ENCODE measurements at places on chromosomes 5 and 9.

DNA sequence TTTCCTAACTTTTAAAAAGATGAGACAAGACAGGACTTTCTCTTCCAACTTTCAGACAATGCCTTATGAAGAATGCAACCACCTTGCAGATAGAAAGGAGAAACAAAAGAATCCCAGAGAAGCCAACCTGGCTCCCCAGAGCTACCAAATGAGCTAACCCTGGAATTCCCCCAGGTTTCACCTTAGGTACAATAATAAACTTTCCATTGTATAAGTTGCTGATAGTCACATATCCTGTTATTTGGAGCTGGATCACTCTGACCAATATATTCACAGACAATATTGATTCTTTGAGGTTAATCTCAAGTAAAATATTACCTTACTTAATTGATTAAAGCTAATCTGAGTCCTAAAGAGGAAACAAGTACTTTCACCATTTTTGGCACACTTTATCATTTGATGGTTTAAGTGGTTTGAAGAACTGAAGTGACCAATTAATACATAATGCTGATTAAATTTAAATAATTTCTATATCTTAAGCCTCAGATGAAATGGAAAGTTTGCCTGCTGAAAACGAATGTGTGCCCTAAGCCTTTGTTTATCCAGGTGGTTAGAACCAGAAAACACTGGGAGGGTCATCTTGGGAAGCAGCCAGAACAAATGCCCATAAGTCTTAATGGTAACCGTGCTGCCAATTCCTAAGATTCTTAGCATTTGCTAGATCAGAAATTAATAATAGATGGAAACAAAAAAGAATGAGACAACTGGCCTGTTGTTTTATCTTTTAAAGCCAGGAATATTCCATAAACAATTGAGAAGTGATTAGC lies 159.6 kb upstream of the SLC12A2 start:
- no peak for DNase-seq

GRCh38 chr5:57179262-57180200 lies 5.7 kb downstream of the GPBP1 start:
- DNase-seq, result no peak

GRCh38 chr9:136625101-136626065 lies 37.3 kb upstream of the EGFL7 start:
- DNase-seq, result no peak

DNA sequence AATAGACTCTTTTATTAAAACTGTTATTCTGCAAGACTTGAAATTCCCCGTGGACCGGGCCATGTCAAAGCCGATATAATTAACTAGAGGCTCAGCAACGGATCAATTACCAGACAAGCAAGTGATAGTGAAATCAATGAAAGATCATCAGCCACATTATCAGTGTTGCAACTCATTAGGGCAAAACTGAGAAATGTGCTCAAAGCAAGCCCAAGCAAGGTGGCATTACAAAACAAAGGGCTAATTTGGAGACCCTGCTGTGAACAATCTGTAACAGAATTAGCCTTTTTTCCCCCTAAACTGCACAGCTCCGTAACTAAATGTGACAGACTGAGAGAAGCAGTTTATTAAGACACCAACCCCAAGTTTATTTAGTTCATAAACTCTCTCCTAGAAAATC lies 140.3 kb downstream of the BNC2 start:
- no peak for DNase-seq

DNA sequence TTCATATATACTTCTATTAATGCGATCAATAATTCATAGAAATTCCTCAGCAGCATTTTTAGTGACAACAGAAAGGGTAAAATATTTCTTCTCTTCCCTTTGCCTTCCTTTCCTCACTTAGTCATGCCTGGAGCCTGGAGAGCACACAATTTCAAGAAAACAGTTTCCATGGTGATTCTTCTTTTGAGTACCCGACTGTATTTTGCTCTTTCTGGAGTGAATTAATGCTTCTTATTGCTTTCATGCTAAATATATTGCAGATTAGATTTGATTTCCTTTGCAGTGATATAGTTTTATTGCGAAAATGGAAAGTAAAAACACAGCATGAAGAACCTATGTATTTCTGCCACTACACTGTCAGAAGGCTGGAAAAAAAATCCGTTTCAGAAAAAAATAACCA lies 153.5 kb downstream of the PPP2R2B start:
- DNase-seq, result no peak

- DNase-seq, result no peak
Measured at GRCh38 chr5:154997746-154998145, 15.8 kb upstream of the KIF4B start.

- DNase-seq, result no peak
Measured at GRCh38 chr5:53386341-53386740, 94.1 kb upstream of the FST start.

GRCh38 chr5:84585218-84585617 lies 200.5 kb upstream of the EDIL3 start:
- DNase-seq, result no peak

DNA sequence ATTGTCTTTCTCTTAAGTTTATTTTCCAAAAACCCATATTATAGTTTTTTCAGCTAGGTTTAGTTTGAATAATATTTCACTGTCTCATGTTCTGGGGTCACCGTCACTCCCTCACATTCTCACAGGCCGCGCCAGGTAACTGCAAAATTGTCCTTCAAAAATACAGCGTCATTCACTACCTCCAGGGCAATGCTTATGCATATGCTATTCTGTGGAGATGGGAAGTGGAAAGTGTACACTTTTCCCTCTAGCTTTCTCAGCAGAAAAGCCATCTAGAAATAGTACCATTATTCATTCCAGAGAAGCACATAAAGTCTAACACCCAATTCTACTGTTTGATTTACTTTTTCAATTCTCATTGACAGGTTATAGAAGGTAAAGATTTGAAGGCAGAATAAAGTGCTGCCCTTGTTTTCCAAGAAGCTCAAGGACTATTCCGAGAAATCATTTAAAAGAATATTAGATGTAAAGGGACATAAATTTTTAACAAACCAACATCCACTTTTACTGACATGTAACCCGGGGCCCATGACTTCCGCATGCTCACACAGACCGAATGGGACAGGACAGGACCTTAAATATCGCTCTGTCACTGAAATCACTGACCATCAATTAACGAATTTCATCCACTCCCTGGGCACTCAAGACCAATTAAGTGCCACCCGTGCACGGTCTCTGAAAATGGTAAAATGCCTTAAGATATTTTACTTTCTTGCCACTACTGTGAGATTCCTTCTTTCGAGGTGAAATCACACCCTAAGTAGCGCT lies 720 bp downstream of the NUDT12 start:
- DNase-seq, result no peak

DNA sequence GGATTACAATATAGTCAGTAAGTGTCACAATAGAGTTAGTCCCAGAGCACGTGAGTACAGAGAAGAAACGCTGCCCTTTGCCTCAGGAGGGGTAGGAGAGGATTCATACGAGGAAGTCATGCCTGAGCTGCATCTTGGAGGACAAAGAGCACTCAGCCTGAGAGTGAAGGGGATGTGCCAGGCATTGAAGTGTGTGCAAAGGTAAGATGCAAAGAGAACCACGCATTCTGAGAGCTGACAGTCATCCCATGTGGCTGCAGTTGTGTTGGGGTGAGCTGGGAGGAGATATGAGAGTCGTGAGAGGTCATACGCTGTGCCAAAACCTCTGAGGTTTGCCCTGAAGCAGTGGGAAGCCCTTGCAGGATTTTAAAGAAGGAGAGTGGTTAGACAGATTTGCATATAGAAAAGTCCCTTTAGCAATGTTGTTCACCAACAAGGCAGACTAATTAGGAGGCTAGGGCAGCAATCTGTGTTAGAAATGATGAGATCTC lies 97.5 kb downstream of the PIP5K1B start:
- DNase-seq, result no peak

DNA sequence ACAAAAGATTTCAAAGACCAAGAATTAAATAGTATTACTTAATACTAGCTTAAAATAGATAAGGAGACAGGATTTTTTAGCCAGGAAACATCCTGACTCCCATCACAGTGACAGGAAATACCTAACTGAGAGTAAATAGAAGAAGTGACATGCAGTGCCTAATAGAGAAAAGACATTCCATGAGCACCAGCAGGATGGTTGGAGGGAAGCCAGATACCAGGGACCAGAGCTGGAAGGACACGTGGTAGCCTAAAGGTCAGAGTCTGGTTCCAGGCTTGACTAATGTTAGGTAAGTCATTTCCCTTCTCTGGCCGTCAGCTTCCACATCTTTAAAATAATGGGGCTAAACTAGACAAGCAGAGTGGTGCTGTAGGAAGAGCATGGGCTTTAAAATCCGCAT lies 41.6 kb downstream of the CDK5RAP2 start:
- DNase-seq, result no peak

DNA sequence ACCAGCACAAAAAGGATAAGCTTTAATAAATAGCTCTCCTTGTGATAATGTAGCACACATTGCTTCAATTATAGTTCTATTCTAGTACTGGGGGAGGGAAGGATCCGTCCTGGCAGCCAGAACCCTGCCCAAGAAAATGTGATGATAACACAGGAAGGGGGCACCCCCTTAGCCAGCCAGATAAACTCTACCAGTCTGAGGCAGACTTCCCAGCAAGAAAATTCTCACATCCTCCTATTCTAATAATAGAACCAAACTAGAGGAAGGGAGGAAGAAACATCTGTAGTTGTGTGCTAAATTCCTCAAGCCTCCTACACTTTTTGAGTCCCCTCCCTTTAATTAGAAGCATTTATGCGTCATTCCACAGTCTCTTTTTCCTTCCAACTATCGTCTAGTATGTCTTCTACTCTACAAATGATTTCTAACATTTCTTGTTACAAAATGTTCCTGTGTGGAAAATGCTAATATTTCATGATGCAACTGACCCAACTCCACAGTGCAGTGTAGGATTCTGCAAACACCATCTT lies 261.0 kb downstream of the SEMA5A start:
- no peak for DNase-seq

DNA sequence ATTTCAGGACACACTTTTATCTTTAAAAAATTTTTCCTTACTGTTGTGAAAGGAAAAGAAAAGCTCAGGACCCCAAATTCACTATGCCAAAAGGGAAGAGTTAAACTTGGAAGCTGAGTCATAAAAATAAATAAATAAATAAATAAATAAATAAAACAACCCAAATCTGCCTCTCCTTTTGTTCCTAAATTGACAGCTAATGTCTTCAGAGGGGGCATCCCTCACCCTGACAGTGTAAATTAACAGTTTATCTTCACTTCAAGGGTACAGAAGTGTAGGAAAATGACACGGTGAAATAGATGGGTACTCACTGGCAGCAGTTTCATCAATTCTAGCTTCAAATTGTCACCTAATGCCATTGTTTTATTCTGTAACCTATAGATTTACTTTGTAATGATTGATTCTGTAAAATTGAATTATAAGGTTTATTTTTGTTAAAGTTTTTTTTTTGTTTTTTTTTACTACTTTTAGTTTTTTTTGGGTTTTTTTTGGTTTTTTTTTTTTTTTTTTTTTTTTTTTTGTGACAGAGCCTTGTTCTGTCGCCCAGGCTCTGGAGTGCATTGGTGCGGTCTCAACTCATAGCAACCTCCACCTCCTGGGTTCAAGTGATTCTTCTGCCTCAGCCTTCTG lies 18.5 kb upstream of the ANXA1 start:
- no peak for DNase-seq

- DNase-seq, result no peak
Measured at GRCh38 chr5:16321284-16321683, 141.7 kb upstream of the MARCHF11 start.

DNA sequence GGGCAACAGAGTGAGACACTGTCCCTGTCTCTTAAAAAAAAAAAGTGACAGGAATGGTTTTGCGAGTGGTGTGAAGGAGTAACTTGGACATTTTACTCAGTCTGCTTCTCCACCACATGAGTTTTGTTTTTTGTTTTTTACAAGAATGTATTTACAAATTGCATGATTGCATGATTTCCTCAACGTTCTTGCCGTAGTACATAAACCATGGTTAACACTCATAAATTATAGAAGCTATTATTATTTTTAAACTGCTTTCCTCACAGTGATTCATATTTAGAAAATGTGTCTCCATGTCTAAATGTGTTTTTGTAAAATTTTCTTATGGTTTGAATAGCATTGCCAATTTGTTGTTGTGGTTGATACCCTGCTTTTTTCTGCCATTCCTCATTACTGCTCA lies 220.0 kb downstream of the GOLPH3 start:
- DNase-seq, result no peak

DNA sequence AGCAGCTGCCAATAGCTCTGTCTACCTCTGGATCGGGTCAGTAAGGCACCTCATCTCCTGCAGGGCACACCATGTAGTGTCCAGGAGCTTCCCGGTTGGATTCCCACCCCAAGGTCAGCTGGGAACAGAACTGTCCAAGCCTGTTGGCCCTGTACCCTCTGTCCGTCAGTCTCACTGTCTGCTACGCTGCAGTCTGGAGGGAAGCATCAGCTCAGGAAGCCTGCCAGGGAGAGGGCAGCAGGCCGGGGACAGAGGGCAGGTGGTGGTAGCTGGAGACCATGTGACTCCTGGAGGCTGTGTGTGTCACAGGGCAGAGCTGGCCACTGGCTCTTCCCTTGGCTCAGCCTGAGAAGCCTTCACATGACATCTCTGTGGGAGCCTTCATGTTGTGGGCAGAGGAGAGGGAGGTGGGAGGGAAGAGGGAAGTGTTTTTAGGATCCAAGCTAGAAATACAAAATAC lies 134.5 kb downstream of the SEC61B start:
- DNase-seq, result no peak

- no peak for DNase-seq
Measured at GRCh38 chr5:158875272-158875679, 224.4 kb downstream of the EBF1 start.

- no peak for DNase-seq
Measured at GRCh38 chr9:128280084-128280622, 4.1 kb downstream of the SWI5 start.

DNA sequence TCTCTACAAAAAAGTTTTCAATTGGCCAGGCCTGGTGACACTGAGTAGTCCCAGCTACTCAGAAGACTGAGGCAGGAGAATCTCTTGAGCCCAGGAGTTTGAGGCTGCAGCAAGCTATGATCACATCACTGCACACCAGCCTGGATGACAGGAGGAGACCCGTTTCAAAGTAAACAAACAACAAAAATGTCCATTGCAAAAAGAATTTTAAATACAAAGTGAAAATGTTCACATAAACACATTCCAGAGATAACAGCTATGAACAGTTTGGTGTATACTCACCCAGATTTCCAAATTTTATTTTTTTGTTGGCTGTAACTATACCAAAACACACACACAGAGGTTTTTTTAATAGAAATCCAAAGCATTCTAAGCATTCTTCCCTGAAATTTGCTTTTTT lies 39.8 kb downstream of the ADRA1B start:
- DNase-seq, result no peak

GRCh38 chr9:132443951-132444607 lies 34.1 kb downstream of the CFAP77 start:
- peak; percentile 93 for DNase-seq

DNA sequence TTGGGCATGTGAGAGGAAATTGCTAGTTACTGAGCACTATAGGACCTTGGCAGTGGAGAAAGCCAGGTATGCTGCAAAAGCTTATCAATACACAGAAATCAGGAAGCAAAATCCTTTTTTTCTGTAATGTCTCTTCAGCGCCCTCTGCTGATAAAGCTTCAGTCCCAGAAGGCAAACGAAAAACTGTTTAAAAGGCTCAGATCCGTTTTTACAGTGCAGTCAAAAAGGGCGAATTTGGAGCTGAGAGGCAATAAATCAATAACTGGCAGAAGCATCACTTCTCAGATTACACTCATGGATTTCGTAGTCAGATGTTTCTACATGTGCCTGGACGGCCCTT lies 1.1 kb upstream of the MAN2A1 start:
- peak; percentile 80 for DNase-seq
